ENCODE measurements at places on chromosomes 3 and 15. TPM values are rescaled to one million over a fixed set of nuclear protein-coding genes. Genes with fewer than 3 reads are reported as not detected.

DNA sequence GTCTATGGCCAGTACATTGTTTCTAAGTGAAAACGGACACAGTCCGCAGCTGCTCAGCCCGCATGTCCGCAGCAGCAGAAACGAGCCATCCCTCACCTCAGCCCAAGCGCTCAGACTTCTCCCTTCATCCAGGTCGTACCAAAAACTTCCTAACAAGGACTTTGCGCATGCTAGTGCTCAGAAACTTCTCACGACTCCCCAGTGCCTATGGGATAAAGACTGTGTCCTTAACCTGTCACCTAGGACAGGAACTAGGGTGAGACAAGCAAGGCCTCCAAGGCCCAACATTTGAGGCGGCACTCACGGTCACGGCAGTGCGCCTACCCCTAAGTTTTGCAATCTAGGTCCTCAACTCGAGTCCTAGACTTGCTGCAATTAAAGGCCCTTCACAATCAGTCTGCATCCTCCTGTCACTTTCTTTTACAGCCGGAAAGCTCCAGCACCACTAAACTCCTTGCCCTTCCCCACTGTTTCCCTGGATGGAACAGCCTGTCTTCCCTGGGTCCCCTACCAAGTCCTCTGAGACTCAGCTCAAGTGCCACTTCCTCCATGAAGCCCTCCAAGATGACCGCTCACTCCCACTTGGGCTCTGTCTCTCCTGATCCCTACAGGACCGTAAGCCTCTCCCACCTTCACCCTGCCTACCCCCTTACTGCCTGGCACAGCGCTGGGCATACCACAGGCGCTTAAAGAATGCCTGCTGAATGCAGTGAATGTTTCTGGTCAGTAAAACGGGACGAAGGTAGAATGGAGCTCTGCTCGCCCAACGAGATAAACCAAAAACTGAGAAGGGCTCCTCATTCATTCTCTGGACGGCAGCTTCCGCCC, 1.2 kb downstream of the CLN6 start:
- H3K4me3 ChIP-seq: peak overlapping the region; percentile 90
- peak overlapping the region; percentile 89 for H3K27ac ChIP-seq
- no peak for DNase-seq
- peaks cover 1% of the 10 kb centered on the region for H3K36me3 ChIP-seq

DNA sequence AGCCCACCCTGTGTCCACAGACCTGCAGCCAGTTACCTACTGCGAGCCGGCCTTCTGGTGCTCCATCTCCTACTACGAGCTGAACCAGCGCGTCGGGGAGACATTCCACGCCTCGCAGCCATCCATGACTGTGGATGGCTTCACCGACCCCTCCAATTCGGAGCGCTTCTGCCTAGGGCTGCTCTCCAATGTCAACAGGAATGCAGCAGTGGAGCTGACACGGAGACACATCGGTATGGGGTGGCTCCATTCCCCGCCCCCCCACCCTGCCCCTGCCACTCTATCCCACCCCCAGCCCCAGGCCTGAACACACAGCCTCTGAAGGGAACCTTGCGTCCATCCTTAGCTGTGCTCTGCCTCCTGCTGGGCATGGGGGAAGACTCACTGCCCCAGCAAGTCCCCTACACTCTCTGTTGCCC, 73.2 kb downstream of the AAGAB start:
- no peaks in the 10 kb centered on the region for H3K27me3 ChIP-seq
- H3K4me3 ChIP-seq: no peak overlapping the region
- DNase-seq: no peak
- H3K27ac ChIP-seq: no peak overlapping the region
- peaks cover 12% of the 10 kb centered on the region for H3K4me1 ChIP-seq
- peaks cover 2% of the 10 kb centered on the region for H3K36me3 ChIP-seq

GRCh38 chr3:194632809-194633348, 340 bp downstream of the TMEM44 start:
- H3K4me3 ChIP-seq: peak overlapping the region; percentile 88
- peaks cover 11% of the 10 kb centered on the region for H3K36me3 ChIP-seq
- peaks cover 3% of the 10 kb centered on the region for H3K27me3 ChIP-seq
- DNase-seq: peak; percentile 44
- peak overlapping the region; percentile 30 for H3K27ac ChIP-seq
- H3K4me1 ChIP-seq: peaks cover 5% of the 10 kb centered on the region

DNA sequence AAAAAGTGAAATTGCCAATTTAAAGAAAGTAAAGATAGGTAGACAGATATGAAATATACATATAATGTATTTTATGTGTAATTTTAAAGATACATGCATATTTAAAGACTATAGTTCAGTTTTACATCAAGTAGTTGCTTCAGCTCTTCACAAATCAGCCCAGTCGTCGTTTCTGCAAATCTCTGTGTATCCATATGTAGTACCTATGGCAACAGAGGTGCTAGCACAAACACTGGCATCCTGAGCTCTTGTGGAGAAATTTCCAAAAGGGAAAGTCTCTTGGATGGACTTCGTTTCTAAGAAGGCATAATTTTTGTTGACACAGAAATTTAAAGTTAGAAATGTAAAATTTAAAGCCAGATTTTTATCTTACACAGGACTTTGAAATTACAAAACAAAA, 1284.7 kb downstream of the ROBO1 start:
- H3K36me3 ChIP-seq: no peaks in the 10 kb centered on the region
- H3K4me3 ChIP-seq: no peak overlapping the region
- H3K27me3 ChIP-seq: no peaks in the 10 kb centered on the region
- H3K4me1 ChIP-seq: no peaks in the 10 kb centered on the region
- no peak overlapping the region for H3K27ac ChIP-seq
- no peak for DNase-seq

DNA sequence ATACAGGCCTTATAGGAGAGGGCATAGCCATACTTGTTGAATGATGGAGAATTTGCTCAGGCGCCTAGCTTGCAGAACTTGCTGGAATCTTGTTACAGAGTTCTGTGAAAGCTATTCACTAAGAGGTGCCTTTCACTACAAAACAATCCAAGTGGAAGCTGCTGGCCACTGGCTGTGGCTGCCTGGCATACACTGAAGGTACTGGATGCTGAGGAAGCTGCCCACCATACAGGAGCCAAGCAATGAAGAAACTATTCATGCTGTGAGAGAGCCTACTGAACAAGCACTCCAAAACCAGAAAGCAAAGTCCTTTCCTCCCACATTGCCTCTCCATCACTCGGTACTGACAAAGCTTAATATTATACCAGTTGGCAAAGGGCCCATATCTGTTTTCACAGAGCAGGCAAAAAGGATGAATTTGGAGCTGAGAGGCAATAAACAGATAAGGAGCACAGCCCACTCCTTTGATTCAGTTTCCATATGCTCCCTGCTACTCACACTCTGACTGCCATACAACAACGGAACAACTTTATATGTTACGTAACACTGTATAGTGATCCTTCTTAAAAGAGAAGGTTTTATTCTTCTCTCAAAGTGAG, 192.6 kb upstream of the ALCAM start:
- H3K4me3 ChIP-seq: no peak overlapping the region
- DNase-seq: no peak
- H3K27ac ChIP-seq: no peak overlapping the region
- H3K36me3 ChIP-seq: no peaks in the 10 kb centered on the region

DNA sequence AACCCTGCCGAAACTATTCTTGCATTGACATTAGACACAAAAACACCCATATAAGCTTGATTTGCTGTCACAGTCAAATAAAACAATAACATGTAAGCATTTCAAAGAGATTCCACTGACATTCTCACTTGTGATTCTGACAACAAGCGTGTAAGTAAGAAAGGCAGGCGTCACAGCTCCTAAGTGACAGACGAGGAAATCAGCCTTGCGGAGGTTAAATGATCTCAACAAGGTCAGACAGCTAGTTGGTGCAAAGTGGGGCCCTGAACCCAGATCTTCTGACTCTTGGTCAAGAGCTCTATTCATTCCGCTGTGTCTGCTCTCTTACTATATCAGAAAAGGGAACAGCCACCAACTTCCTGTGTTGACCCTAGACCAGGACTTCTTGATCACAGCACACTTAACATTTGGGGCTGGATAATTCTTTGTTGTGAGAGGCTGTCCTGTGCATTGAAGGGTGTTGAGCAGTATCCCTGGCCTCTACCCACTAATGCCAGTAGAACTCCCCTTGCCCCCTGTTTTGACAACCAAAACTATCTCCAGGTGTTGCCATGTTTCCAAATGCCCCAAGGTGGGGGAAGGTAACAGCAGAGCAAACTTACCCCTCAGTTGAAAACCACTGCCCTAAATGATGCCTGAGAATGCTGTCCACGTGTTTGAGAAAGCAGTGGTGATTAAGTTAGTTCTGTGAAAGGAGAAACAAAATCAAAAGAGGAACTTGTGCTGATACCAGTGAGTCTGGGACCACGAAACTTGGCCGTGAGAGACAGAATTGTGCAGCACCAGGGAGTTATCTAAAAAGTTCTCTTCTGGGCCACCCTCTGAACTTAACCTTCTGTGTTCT, 86.1 kb downstream of the LIPC start:
- H3K27ac ChIP-seq: peak overlapping the region; percentile 90
- peak overlapping the region; percentile 59 for H3K4me3 ChIP-seq
- no peak for DNase-seq
- H3K27me3 ChIP-seq: no peaks in the 10 kb centered on the region

FAM81A gene
- 2.2 TPM for total RNA-seq

- peaks cover 6% of the 10 kb centered on the region for H3K4me1 ChIP-seq
- H3K36me3 ChIP-seq: peaks cover 25% of the 10 kb centered on the region
- no peaks in the 10 kb centered on the region for H3K27me3 ChIP-seq
Observed at GRCh38 chr15:64122936-64123351, 27.2 kb downstream of the SNX1 start.

- no peaks in the 10 kb centered on the region for H3K36me3 ChIP-seq
- DNase-seq: no peak
- peaks cover 6% of the 10 kb centered on the region for H3K4me1 ChIP-seq
- no peak overlapping the region for H3K4me3 ChIP-seq
- no peak overlapping the region for H3K27ac ChIP-seq
Observed at GRCh38 chr3:156150434-156151066, 30.2 kb downstream of the KCNAB1 start.

SLC2A2 gene
- total RNA-seq: not detected

GRCh38 chr3:42819351-42819965, 10.2 kb downstream of the ACKR2 start:
- no peak overlapping the region for H3K4me3 ChIP-seq
- H3K27me3 ChIP-seq: no peaks in the 10 kb centered on the region
- H3K36me3 ChIP-seq: no peaks in the 10 kb centered on the region
- DNase-seq: no peak
- H3K4me1 ChIP-seq: peaks cover 7% of the 10 kb centered on the region
- H3K27ac ChIP-seq: no peak overlapping the region

CHRNA7 gene
- 0.43 TPM for total RNA-seq

GRCh38 chr3:155603302-155603701, 141.6 kb downstream of the PLCH1 start:
- no peak overlapping the region for H3K4me3 ChIP-seq
- no peaks in the 10 kb centered on the region for H3K36me3 ChIP-seq
- no peak overlapping the region for H3K27ac ChIP-seq
- peaks cover 12% of the 10 kb centered on the region for H3K27me3 ChIP-seq

DNA sequence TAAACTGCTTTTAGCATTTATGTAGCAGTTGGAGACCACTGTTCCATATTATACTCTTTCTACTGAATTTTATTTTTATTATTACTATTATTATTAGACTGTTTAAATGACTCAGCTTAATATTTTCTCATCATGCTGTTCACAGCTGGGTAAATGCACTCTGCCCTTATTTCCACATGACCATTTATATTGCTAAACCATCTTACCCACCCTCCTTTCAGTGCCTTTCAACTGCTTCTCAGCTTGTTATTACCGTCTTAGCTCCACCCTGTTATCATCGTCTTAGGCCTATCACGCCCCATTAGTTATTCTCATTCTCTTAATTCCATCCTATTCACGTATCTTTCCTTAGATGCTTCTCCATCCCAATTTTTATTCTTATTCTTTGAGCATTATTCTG, 212.6 kb downstream of the GAP43 start:
- H3K27ac ChIP-seq: no peak overlapping the region
- H3K36me3 ChIP-seq: no peaks in the 10 kb centered on the region
- H3K4me3 ChIP-seq: no peak overlapping the region
- H3K4me1 ChIP-seq: no peaks in the 10 kb centered on the region
- H3K27me3 ChIP-seq: peaks cover 16% of the 10 kb centered on the region

CAPN7 gene
- 51.8 TPM for total RNA-seq

DNA sequence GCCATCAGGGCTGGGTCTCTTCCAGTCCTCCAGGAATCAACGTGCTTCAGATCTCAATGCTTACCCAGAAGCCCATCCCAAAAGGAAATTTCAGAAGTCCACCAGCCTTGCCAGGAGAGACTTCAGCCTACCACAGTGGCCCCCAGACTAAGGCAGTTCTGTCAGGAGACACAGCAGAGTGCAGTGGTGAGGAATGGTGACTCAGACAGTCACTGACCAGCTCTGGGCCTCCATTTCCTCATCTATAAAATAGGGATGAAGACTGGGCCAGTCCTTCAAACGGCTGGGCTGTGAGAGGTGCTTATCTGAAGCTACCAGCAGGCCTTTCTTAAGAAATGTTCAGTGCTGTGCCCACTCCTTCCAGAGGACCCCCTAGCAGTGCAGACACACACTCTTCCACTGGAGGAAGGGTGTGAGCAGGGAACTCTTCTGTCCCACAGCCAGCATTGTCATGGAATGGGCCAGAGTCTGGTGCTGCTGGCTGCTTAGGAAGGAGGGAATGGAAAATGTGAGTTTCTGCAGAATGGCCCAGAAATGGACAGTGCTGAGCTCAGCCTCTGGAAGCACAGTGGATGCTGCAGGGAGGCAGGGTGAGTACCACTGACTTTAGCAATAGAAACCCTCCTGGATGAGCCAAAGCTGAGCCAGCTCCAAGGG, 41.6 kb upstream of the DUSP7 start:
- no peak overlapping the region for H3K27ac ChIP-seq
- H3K27me3 ChIP-seq: no peaks in the 10 kb centered on the region
- no peak for DNase-seq
- H3K36me3 ChIP-seq: peaks cover 28% of the 10 kb centered on the region

- no peak overlapping the region for H3K27ac ChIP-seq
- H3K4me3 ChIP-seq: no peak overlapping the region
- H3K36me3 ChIP-seq: no peaks in the 10 kb centered on the region
- DNase-seq: peak; percentile 20
Observed at GRCh38 chr3:127483005-127483641, 107.4 kb downstream of the TPRA1 start.

KCNMB3 gene
- total RNA-seq: 2.2 TPM

DNA sequence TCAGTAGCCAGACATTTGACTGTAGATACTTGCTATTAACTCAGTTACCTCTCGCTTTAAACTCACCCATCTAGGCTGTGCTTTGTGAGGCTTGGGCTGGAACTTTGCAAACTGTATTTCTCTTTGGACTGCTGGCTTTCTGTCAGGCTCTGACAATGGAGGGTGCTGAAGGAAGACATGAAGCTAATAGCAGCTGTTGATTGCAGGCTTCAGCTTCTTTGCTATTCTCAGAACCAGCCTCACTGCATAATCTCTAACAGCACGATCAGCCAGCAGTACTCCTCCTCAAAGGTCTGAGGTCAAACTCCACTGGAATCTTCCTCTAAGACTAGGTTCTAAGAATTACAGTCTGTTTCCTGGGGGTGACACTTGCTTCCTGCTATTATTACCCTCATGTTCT, 295.6 kb downstream of the ZBBX start:
- H3K36me3 ChIP-seq: no peaks in the 10 kb centered on the region
- H3K4me1 ChIP-seq: no peaks in the 10 kb centered on the region
- no peak for DNase-seq

- peak; percentile 30 for DNase-seq
- H3K27ac ChIP-seq: peak overlapping the region; percentile 94
- peaks cover 32% of the 10 kb centered on the region for H3K36me3 ChIP-seq
Observed at GRCh38 chr3:57757642-57758297, 1.7 kb downstream of the SLMAP start.

All from activated naive CD8-positive, alpha-beta T cell treated with anti-CD3 and anti-CD28 coated beads, Interleukin-2, amount 10 ng/mL, durations not matched to agents 7 days and 5 days (primary cell).